ENCODE measurements at places on chromosomes 12 and 14.

DNA sequence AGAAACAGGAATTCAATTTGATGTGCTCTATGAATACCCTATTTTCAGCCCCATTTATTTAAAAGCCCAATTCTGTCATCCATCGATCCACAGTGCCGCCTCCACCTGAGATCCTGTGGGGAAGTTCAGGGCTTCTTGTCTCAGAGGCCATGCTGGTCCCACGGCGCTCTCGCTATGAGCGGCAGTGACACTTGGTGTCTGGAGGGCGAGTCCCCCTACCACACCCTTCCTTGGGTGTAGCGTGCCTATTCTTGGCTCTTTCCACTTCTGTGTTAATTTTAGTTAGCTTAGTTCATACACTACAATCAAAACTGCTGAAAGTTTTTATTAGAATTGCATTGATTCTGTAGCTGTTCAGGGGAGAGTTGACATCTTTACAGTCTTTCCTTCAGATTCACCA lies 73.8 kb downstream of the DDX51 start:
- DNase-seq, result no peak

DNA sequence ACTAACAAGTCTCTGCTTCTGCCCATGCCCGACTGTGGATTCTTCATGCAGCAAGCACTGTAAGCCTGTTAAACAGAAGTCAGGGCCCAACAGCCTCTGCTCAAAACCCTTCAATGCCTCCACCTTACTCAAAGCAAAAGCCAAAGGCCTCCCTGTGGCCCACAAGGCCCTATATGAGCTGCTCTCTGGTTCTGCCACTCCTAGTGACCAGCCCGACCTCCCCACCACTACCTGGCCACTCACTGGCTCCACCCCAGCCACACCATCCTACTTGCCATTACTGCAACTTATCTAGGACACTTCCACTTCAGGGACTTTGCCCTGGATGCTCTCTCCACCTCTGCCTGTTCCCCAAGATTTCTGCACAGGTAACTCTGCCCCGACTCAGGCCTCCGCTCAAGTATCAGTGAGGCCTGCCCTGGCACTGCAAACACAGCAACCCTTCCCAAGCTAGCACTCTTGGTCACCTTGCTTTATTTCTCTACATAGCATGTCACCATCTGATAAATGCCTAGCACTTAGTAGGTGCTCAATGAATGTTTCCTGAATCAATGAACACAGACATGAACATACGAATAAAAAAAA lies 88.9 kb downstream of the ITPR2 start:
- DNase-seq, result no peak

DNA sequence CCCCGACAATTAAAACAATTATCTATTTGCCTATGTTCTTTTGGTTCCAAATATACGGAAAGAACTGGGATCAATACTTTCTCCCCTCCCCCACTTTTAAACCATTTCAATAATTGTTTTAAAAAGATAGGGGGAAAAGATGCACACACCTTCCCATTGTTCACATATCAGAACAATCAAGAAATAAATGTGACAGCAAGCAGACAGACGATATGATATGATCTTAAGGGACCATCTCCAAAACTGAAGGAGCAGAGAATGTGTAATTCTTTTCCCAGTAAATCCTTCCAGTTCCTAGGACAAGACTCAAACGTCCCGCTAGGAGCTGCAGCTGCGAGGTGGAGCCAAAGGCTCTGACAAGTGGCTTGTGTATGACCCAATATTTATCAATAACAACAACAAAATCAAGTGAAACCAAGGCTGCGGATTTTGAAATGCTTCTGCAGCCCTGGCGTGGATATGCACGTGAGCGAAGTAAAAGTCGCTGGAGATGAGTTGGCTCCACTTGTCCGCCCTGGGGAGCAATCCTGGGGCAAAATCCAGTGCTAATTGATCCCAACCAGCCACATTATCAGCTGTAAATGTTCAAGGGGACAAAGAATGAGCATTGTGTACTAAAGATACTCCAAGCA lies 8.2 kb upstream of the FOXG1 start:
- DNase-seq, result no peak

GRCh38 chr12:130446846-130447654 lies 109.4 kb downstream of the PIWIL1 start:
- DNase-seq, result no peak

DNA sequence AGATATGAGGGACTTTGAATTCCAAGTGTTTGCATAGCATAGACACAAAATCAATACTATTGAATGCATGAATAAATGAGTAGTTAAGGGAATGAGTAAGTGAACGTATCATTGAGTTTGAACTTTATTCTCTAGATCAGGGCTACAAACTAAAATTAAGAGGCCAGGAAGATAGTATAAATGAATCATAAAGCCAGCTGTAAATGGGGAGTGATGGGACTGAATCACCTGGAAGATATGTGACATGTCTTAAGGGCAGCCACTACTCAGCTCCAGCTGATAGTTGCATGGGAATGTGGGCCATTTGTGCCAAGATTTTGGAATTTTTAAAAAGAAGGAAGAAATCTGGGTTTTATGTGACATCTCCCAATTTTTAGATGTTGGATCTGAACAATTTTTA lies 229.9 kb downstream of the AKAP6 start:
- no peak for DNase-seq
